CD4-positive, alpha-beta T cell (primary cell): ENCODE measurements at places on chromosomes 5 and 9. TPM values are rescaled to one million over a fixed set of nuclear protein-coding genes. Genes with fewer than 3 reads are reported as not detected.

GRCh38 chr9:18596920-18597319 is 123.0 kb downstream of the ADAMTSL1 start:
- no peak for DNase-seq

The CARTPT gene
- total RNA-seq, result not detected

GRCh38 chr9:107989099-107989498 is 499.5 kb upstream of the KLF4 start:
- no peak for DNase-seq

DNA sequence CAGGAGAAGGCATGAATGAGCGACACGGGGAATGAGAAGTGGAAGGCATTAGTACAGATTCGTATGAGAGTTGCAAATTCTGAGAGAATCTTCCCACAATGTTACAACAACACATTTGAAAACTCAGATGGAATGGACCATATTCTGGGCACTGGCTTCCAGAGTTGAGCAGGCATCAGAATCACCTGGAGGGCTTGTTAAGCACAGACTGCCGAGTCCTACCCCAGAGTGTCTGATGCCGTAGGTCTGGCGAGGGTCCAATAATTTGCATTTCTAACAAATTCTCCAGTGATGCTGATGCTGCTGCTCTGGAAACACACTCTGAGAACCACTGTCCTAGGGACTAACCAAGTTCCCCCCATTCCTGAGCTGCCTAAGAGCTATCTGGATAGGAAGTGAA is 2.9 kb upstream of the TLX3 start:
- no peak for DNase-seq

GRCh38 chr5:38039826-38040225 is 200.0 kb upstream of the GDNF start:
- DNase-seq, result no peak

- DNase-seq, result no peak
These were observed 18.7 kb upstream of the CTSV start for GRCh38 chr9:97057651-97058050.

DNA sequence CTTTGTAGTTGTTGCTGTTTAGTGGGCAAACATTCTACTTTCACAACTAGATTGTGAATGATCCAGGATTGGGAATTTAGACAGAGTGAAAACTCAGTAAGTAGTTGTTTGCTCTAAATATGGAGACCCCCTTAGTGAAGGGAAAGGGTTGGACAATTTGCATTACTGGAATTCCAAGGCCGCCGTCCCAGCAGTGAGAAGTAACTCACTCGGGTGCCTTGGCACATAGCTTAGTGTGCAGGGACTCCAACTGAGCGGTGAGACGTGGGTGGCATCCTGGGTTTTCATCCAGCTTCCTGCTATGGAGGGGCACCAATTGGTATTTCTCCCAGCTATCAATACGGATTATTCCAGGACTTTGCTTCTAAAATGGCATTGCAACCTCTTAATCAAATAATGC is 69.7 kb upstream of the FCN1 start:
- DNase-seq, result no peak

The RNF183 gene
- total RNA-seq, result 0.44 TPM

GRCh38 chr9:80881320-80881719 is 808.0 kb downstream of the TLE1 start:
- no peak for DNase-seq

DNA sequence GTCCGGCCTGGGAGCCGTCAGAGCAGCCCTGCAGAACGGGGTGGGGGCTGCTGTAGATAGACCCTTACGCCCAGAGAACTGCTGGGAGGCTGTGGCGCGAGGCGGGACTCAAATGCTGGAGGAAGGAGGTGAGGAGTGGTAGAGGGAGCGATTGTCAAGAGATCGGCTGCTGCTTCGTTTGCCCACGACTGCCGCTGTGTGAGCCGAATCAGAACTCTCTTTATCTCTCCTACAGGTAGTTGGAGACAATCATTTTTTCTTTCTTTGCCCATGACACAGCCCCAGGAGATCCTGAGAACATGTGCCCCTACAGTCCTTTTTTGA is 456 bp downstream of the ZNF79 start:
- DNase-seq, result peak; percentile 29
